Endothelial cell of umbilical vein (primary cell): ENCODE measurements at places on chromosomes 4 and X. TPM values are rescaled to one million over a fixed set of nuclear protein-coding genes. Genes with fewer than 3 reads are reported as not detected.

Gene PDZD4
- total RNA-seq, result 0.09 TPM in 2 replicates

Gene CXorf49
- total RNA-seq, result not detected in 2 replicates

- H3K27ac ChIP-seq, result no peak overlapping the region
- H3K27me3 ChIP-seq, result no peaks in the 10 kb centered on the region
- H3K36me3 ChIP-seq, result peaks cover 7% of the 10 kb centered on the region
- DNase-seq, result peak; percentile 7
- H3K4me1 ChIP-seq, result no peaks in the 10 kb centered on the region
Measured at GRCh38 chr4:38119668-38120385, 159.6 kb downstream of the PTTG2 start.

Gene ATP8A1
- 1.9 and 11.5 TPM in 2 replicates for total RNA-seq

DNA sequence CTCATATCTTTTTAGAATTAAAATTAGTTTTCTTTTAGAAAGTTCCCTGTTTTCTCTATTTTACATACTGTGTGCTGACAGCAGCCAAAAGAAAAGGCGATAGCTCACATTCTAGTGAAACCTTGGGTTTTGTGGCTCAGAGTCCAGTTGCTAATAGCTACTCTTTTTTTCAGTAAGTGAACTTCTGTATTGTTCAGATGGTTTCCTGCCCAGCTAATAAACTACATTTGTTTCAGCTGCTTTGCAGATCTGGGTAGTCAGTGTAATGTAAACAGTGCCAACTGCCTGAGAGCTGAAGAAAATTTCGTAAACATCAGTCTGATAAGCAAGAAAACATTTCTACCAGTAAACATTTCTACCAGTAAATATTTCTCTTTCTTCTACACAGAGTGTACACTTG, 370.2 kb downstream of the GRIA2 start:
- no peaks in the 10 kb centered on the region for H3K27me3 ChIP-seq
- peak; percentile 14 for DNase-seq
- no peaks in the 10 kb centered on the region for H3K36me3 ChIP-seq

GRCh38 chr4:140133576-140133975, 20.4 kb downstream of the MAML3 start:
- DNase-seq, result no peak
- no peak overlapping the region for H3K27ac ChIP-seq
- H3K4me3 ChIP-seq, result no peak overlapping the region
- peaks cover 23% of the 10 kb centered on the region for H3K4me1 ChIP-seq
- no peaks in the 10 kb centered on the region for H3K27me3 ChIP-seq

- peaks cover 8% of the 10 kb centered on the region for H3K4me1 ChIP-seq
- DNase-seq, result no peak
- no peak overlapping the region for H3K27ac ChIP-seq
Measured at GRCh38 chr4:172995161-172995560, 173.4 kb upstream of the GALNT7 start.

Gene REELD1
- total RNA-seq, result not detected in 2 replicates

DNA sequence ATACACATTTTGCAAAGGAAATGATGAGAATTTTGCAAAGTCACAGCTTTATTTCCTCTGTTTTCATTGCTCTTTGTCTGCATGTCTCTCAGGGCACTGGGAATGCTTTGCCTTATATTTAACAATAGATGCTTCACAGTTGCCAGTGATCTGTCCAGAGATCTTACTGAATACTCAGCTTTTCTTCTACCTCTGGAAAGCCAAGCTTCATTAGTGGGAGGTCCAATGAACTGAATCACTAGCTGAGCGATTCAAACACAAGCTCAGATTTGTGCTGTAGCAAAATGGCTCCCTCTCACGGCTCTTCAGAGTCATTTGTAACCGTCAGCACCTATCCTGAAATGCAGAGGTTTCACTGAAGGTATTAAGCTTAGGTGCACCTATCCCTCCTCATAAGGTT, 138.9 kb downstream of the DCLK2 start:
- H3K27ac ChIP-seq, result no peak overlapping the region
- H3K4me1 ChIP-seq, result no peaks in the 10 kb centered on the region
- no peaks in the 10 kb centered on the region for H3K36me3 ChIP-seq
- no peaks in the 10 kb centered on the region for H3K27me3 ChIP-seq
- DNase-seq, result peak; percentile 45

GRCh38 chrX:153490217-153490930, 4.4 kb upstream of the BGN start:
- H3K4me3 ChIP-seq, result no peak overlapping the region
- no peaks in the 10 kb centered on the region for H3K36me3 ChIP-seq
- H3K27ac ChIP-seq, result no peak overlapping the region
- no peaks in the 10 kb centered on the region for H3K27me3 ChIP-seq
